ENCODE measurements at places on chromosomes 3 and 15.

GRCh38 chr15:66101715-66102395 lies 151.7 kb downstream of the MEGF11 start:
- DNase-seq = no peak

DNA sequence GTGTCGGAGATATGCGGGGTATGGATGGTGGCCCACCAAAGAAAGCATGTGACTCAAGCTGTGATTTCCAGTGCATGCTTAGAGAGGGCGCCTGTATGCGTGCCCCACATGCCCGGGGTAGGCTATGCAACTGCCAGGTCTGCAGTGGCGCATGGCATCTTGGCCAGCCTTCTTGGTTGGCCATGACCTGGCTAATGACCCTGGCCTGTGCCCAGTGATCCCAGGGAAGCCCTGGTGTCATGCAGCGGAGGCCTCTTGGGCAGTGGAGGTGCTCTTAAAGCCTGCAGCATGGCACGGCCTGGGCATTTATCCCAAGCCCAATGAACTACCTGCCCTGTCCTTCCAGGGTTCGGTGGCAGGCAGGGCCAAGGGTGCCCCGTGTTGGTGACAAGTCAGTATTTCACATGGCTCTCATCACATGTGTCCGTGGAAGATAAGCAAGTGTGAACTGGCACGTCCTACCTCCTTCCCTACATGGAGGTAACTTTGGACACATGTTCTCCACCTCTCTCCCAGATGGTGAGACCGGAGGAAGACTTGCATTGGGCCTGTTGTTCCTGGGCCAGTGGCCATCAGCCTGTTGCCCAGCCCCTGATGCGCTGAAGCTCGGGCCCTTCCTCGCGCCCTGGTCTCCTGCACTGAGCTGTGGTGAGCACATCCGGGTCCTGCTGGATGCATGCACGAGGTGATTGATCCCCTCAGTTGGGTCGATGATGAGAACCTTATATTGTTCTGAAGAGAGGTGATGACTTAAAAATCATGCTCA lies 192.0 kb downstream of the UBE3A start:
- DNase-seq = no peak

GRCh38 chr3:109924196-109924595 lies 586.9 kb upstream of the DPPA4 start:
- DNase-seq = no peak

- no peak for DNase-seq
Observed at GRCh38 chr15:100199711-100200286, 142.0 kb downstream of the ADAMTS17 start.

DNA sequence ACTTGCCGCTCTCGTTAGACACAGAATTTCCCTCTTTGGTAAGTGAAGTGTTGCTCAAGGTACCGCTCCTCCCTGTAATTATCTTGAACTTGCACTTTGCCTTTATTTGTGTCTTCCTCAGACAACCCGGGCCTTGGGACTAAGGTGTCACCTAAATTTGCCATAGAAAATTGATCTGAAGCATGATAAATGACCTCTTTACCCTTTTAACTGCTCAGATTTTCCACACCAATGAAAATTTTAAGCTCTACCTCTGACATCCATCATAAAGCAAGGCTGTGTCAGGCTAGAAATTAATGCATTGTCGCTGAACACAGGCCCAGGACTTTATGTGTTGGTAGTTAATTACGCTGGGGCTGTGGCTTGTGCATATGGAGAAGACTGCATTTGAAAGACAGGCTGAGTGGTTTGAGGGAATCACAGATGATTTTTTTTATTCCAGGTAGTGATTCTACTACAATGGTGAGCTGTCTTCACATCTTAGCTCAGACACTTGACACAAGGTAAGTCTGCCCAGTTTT lies 199.6 kb upstream of the CHRM5 start:
- no peak for DNase-seq

GRCh38 chr15:74136540-74136813 lies 6.1 kb downstream of the ISLR2 start:
- no peak for DNase-seq

DNA sequence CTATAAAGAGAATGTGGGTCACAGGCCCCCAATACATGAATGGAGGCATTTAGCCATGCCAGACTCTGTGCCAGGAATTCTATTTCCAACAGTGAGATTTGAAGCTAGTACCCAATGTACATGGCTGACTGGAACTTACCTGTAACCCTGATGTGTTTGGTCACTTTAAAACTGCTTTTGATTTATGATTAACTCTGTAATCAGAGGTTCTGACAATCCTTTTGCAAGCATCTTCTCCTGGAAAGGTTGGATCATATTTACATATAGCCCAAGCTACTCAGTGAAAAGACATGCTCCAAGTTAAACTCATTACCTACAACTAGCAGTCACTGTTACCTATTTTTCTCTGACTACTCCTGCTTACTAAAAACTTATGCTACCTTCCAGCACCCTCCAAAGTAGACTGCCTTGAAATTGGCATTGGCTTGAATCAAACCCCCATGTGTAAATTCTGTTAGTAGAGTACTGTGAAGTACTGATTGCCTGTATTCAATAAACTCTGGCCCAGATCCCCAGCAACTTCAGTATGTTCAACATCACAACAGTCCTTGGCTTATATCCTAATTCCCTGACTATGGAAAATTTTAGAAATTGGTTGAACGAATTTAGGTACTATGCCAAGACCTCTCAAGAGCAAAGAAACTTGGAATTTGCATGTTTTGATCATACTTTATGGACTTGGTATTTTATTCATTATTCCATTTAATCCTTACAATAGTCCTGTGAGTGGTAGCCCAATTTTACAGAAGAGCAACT lies 665.6 kb upstream of the NECTIN3 start:
- DNase-seq = no peak
